Jurkat, Clone E6-1 (cell line): ENCODE measurements at places on chromosomes 1 and 21.

DNA sequence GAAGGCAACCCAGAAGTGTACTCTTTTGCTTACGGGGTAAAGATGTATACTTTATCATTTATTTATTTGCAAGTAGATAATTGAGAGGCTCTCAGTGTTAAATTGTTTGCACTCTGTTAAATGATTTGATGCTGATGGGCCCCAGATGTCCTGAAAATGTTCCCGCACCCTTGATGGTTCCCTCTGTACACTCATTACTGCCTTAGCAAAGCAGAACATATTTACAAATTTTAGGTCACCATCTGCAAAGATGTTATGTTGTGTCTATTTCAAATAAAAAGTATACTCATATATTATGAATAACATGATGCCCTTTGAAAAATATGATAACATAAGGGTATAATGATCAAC is 240.5 kb upstream of the SNX7 start:
- no peak for DNase-seq

DNA sequence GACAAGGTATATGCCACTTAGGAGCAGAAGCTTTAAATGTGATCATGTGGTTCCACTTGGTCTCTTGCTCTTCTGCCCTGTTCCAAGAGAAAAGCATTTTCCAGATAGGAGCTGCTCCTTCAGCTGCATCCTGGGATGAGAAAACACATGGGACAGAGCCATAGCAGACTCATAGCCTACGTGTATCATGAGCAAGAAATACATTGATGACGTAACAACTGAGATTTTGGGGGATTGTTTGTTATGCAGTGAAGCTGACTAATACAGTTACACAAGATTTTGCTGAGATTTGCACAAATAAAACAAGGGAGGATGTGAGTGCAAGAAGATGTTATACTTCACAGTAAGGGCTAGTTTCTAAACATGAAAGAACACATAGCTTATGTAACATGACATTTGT is 36.0 kb upstream of the IRF2BP2 start:
- DNase-seq = no peak

DNA sequence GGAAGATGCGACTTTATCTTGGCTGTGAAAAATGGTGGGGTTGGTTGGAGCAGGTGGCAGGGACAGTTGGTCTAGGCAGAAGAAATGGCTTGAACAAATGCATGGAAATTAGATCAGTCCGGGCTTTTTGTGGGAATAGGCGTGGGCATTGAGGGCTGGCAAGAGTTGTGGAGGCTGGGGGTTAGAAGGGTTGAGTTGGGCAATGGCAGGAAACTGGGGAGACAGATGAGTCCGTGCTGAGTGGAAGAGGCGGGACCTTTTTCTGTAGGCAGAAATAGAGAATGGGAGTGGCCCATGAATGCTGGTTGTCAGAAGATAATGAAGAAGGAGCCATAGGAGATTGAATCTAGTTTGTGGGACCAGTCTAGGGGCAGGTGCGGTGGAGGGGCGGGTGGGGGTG is 6.9 kb downstream of the PDPN start:
- no peak for DNase-seq

GRCh38 chr1:185761841-185762240 is 27.6 kb downstream of the HMCN1 start:
- DNase-seq = no peak

DNA sequence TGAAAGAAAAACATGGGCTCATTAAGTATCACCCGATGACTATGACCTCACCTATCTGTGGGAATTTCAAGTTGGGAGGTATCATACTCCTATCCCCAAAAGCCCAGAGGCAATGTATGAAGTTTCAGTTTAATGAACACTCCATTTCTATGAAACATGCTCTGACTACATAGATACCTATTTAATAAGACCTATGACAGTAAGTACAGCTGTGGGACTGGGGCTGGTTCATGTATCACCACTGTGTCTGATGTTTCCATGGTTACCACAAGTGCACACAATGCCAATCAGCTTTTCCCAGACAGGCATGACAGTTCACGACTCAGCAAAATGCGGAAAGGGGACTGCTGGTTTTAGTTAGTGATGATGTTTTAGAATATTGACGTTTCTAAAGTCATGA is 167.7 kb downstream of the SIPA1L2 start:
- DNase-seq = no peak
